ENCODE measurements at places on chromosomes 13 and 19. TPM values are rescaled to one million over a fixed set of nuclear protein-coding genes. Genes with fewer than 3 reads are reported as not detected.
A peak's percentile ranks its signal among the peaks of the same experiment; 100 is the strongest.

CBLC gene
- total RNA-seq = not detected

ZNF845 gene
- 4.1 TPM for total RNA-seq

ZSWIM4 gene
- 1.8 TPM for total RNA-seq

RNASEH2B gene
- total RNA-seq = 30.3 TPM

B3GNT3 gene
- not detected for total RNA-seq

CERS1 gene
- total RNA-seq = 1.0 TPM

POP4 gene
- total RNA-seq = 170 TPM

DYRK1B gene
- total RNA-seq = 0.60 TPM

NLRP4 gene
- total RNA-seq = not detected

FFAR2 gene
- not detected for total RNA-seq

CIC gene
- 12.0 TPM for total RNA-seq

ZNF440 gene
- 7.8 TPM for total RNA-seq

DNA sequence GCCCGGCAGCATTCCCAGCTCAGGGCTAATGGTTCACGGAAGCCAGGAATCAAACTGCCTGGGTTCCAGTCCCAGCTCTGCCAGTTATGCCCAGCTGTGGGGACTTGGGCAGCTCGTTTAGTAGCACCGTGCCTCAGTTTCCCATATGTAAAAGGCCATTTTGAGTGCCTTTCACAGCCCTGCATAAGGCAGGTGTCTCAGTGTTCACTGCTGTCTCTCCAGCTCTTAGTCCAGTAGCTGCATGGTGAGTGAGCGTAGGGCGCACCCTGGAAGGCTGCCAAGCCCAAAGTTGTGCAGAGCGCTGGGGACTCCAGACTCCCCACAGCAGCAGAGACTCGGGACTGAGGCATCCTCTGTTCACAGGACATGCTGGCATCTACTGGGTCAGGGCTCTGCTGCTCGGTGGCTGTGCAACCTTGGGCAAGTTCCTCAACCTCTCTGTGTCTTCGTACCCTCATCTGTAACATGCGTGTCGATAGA is 5.5 kb downstream of the RPL28 start:
- peak; percentile 42 for DNase-seq

GRCh38 chr13:32849369-32849768 is 166.9 kb upstream of the KL start:
- DNase-seq = no peak

DNA sequence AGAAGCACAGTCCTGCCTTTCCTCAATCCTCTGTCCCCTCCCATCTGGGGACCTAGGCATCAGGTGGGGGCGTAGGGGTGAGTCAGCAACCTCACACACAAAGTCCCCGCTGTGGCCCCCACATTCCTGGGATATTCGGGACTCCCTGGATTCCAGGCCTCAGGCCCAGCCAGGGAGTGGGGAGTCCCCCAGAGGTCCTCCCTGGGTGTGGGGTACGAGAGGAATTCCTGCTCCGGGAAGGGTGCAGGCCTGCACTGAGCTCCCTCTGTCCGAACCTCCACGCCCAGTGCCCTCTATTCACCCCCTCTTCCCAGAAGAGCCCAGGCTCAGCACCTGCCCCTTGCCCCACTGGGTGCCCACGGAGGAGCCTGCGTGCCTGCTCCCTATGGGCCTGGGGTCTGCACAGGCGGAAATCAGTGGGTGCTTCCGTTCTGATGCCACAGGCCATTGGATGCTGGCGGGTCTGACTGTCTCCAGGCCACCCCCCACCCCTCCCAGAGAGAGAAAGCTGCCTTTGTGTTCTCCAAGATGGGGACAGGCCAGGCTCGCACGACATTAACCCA is 3.4 kb downstream of the CADM4 start:
- DNase-seq = no peak

DNA sequence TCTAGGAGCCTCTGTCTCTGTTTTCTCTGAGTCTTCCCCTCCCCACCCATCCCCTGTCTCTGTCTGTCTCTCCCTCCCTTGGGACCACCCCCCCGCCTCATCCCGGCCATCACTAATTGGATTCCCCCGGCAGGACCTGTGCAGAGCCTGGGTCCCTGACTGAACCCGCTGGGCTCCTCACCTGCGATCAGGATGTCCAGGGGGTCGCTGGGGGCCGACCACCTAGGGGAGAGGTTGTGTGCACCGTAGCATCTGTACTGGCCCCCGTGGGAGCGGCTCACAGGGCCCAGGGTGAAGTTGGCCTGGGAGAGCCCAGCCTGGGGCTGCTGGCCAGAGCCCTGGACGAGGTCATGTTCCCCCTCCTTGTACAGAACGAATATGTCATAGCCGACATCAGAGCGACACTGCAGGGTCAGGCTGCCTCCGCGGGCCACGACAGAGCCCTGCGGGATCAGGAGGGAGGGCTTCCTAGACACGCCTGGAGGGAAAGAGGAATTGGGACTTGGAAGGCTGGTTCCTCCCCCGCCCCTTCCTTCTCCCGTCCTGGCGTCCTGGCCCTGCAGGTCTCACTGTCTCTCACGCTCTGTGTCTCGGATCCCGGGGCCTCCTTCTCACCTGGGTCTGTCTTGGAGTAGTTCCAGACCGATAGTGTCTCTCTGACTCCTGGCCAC is 1.8 kb downstream of the LILRB5 start:
- no peak for DNase-seq

DNA sequence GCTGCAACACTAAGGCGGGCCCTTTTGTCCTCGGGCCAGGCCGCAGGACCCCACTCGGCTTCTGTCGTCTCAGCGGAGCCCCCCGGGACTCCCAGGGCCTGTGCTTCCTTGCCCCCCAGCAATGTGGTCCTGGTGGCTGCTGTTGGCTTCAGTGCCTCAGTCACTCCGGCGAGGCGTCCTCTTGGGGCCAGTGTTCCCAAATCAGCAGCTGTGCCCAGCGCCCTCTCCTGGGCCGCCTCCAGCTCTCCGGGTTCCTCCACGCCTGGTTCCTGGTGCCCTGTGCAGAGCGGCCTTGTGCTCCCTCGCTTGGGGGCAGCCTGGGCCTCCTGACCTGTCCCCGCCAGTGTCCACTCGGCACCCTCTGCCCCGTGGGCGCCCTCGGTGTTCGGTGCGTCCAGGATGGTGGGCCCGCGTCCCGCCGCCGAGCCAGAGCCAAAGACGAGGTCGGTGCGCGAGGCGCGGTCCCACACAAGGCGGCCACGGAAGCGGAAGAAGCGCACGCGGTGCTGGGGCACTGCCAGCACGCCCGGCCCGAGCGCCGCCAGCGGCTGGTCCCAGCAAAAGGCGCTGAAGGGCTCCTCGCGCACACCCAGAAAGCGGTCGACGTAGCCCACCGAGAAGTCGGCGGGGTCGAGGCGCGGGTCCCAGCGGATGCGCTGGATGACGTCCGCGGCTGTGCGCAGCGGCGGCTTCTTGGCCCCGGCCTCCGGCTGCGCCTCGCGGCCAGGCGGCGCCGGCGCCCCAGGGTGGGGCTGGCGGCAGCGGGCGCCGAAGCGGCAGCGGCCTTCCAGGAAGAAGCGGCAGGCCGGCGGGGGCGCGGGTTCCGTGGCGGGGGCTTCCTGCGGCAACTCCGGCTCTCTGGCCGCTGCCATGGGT is 685 bp downstream of the LENG9 start:
- peak; percentile 52 for DNase-seq

DNA sequence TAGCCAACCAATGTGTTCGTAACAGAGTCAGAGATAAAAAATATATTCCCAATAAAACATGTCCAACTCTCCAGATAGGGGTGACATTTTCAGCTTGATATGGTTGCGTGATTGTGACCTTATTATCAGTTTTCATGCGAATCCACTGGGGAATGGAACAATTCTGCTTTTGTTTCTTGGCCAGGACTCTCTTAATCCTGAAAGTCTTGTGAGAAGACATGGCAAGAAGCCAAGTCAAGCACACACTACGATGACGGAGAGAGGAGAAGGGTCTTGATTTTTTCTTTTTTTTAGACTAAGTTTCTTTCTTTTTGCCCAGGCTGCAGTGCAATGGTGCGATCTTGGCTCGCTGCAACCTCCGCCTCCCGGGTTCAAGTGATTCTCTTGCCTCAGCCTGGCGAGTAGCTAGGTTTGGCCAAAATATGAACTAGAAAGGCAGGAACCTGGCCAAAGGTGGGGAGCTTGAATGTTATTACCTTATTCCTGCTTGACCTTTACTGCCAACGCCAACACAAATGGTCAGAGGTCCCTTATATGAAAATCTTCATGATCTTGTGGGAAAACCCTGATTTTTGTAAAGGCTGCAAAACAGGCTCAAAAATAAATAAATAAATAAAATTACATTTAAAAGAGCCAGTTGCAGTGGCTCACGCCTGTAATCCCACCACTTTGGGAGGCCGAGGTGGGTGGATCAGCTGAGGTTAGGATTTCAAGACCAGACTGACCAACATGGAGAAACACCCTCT is 14.5 kb downstream of the ZNF816 start:
- no peak for DNase-seq

- no peak for DNase-seq
These were observed 6.9 kb upstream of the JUNB start for GRCh38 chr19:12784394-12784870.

GRCh38 chr19:48290771-48291488 is 21.0 kb downstream of the ZNF114 start:
- peak; percentile 73 for DNase-seq

DNA sequence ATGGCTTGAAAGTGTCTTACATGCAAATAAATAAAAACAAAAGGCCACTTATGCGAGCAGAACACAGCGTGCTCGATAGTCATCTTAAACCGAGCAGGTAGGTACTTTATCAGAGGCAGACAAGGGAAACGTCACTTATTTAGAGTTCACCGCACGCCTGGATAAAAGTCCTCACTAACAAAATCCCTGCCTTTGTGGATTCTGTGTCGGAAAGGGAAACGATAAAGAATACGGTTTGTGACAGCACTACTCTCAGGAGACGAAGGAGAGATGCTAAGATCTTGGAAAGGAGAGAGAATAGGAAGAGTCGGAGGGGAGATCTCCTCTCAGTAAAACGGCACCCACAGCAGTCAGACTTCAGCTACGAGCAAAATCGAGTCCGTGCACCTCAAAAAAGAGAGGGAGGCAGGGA is 581 bp downstream of the RCBTB1 start:
- peak; percentile 20 for DNase-seq

DNA sequence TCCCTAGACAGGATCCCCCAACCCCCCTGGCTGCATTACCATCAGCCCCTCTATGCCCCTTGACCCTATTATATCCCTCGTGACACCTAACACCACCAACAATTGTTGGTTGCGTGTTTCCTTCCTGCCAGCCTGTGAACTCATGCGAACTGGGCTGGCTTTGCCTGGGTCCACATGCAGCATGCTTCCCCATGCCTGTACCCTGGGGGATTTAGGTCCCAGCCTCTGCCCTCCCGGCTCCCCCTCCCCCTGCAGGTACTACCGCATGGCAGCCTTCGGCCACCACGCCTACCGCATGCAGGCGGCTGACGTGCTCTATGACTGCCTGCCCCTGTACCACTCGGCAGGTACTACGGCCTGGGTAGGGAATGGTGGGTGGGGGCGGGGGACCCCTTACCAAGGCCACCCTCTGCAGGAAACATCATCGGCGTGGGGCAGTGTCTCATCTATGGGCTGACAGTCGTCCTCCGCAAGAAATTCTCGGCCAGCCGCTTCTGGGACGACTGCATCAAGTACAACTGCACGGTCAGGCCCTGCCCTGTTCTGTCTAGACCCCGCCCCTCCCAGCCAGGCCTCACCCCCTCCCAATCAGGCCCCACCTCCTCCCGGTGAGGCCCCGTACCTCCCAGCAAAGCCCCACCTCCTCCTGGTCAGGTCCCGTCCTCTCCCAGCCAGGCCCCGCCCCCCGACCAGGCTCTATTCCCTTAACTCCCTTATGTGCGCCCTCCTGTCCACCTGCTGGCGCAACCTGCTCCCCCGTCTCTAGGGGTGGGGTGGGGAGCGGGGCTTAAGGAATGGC is 18.5 kb downstream of the SLC27A1 start:
- DNase-seq = no peak

GRCh38 chr13:27375686-27376326 is 48.6 kb upstream of the GTF3A start:
- peak; percentile 59 for DNase-seq

DNA sequence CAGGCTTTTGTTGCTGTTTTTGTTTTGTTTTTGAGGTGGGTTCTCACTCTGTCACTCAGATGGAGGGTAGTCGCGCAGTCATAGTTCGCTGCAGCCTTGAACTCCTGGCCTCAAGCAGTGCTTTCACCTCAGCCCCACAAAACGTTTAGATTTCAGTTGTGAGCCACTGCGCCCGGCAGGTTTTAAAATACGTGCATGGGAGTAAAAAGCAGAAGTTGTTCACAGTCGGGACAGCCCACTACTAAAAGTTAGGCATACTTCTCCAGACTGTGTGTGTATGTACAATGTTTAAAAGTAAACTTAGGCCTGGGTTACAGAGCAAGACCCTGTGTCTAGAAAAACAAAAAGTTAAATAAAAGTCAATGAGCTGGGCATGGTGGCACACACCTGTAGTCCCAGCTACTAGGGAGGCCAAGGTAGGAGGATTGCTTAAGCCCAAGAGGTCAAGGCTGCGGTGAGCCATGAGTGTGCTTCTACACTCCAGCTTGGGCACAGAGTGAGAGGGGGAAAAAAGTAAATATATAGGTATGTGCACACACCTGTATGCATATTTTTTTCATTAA is 6.1 kb downstream of the SAFB start:
- DNase-seq = no peak

- DNase-seq = no peak
These were observed 778.7 kb downstream of the OLFM4 start for GRCh38 chr13:53807251-53807834.

DNA sequence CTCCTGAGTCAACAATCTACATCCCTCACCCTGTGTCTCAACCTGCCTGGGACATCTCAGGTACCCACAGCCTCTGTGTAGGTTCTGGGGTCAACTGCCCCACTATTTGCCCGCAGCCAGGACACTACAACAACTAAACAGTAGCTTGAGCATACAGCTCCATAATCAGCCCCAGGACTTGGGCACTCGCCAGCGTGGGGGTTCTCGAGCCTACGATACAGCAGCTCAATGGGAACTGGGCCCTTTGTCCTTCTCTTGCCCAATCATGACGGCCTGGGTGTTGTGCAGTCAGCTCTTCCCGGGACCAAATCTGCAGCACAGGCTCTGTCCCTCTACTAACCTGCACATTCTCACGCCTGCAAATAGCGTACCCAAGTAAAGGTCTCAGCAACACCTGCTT is 1.3 kb downstream of the ZNF180 start:
- no peak for DNase-seq

DNA sequence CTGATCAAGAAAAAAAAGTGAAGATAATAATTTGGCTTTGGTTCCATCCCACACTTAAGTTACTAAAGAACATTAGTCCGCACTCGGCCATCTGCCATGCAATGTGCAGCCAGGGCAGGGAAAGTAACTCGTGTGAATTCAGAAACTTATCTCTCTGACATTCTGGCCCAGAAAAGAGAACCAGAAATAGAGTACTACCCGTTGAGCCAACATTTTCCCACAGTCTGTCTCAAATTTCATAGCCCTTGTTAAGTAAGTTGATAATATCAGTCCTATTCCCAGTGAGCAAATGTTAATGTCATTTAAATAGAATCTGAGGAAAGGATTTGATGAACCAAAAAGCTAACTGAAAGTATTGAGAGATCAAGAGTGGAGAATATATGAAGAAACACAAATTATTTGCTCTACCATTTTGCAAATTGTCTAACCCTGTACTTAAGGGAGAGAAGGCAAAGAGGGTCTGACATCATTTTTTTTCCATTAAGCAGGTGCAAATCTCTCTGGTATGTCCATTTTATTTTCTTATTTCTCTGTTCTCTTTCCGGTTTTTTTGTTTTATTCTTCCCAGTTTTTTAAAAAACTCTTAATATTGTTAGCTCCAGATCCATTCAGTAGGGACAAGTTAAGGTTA is 156.3 kb downstream of the NDFIP2 start:
- DNase-seq = no peak

GRCh38 chr13:51419001-51419636 is 33.7 kb downstream of the INTS6 start:
- DNase-seq = no peak

- no peak for DNase-seq
These were observed 18.4 kb downstream of the TMEM272 start for GRCh38 chr13:51826606-51827005.

GRCh38 chr19:39941151-39941550 is 6.7 kb upstream of the FCGBP start:
- no peak for DNase-seq

Measured in HT1080 (cell line).